ENCODE measurements at places on chromosomes 2 and 18.

DNA sequence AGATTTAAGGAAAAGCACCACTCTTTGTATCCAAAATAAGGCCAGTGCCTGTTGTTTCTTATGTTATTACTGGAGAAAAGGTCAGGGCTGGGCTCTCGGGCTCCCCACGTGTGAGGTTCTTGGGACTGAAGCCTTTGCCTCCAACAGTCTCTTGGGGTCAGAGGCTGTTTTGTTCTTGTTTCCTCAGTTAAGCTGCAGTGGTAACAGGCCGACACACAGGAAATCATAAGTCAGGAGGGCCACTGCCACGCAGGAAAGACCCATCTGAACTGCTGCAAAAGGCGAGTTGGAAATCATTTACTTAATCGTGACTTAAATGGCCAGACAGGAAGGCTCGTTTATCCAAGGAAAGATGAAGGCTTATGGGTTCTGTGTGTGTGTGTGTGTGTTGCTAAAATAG, 30.3 kb upstream of the IL37 start:
- no peak for DNase-seq

- DNase-seq: no peak
Observed at GRCh38 chr2:34280606-34281005, 681.5 kb upstream of the FAM98A start.

GRCh38 chr2:4618630-4619228, 915.4 kb downstream of the DCDC2C start:
- DNase-seq: no peak

DNA sequence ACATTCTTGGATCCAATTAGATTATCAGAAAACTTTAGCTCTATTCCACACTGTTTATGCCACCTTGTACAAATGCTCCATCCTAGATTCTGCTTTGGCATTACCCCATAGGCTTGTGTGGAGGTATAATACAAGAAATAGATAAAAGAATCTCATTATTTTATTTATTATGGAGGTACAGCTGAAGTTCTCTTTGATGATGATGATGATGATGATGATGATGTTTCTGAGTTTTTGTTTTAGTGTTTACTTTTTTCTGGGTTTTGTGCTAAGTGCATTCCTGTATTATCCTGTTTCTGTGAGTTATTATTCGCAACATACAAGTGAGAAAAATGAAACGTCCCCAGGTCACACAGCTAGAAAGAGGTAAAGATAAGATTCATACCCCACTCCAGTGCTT, 43.4 kb downstream of the ANXA4 start:
- no peak for DNase-seq

- DNase-seq: no peak
Observed at GRCh38 chr18:75858754-75859153, 431.3 kb upstream of the SMIM21 start.

DNA sequence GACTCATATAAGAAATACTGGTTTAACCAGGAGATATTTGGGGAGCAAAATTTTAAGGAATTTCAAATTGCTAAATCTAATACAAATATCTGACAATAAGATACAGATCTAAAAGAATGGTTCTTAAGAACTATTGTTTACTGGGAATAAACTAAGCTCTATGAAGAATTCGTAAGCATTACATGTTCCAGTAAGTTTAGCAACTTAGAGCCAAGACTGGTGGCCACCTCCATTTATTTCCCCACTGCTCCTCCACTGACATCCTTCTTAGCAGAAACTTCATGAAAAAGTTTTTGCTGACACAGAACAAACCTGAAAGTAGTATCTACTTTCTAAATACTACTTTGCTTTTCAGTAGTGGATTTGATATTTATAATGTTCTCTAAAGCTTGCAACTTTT, 83.0 kb downstream of the ACSL3 start:
- DNase-seq: no peak

DNA sequence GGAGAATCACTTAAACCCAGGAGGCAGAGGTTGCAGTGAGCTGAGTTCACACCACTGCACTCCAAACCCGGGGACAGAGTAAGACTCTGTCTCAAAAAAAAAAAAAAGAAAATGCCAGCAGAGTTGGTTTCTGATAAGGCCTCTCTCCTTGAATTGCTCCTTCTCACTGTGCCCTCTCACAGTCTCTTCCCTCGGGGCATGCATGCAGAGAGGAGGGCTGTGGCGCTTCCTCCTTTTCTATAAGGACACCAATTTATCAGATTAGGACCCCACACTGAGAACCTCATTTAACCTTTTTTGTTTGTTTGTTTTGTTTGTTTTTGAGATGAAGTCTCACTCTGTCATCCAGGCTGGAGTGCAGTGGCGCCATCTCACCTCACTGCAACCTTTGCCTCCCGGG, 110.5 kb downstream of the ZFP36L2 start:
- DNase-seq: no peak

DNA sequence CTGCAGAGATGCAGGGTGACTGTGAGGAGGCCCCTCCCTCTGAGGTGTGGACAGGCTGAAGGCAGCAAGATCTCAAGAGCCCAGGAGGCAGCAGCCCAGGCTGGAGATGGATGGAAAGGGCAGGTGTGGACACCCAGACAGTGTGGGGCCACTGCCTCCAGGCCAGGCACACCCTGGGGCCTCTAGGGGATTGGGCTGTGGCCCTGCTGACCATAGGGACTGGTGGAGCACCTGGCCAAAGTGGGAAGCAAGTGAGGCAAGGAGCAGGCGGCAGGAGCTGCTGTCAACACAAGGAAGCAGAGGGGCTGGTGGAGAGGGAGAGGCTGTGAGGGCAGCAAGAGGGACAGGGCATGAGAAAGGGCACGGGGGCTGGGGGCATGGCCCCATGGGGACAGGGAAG, 10.8 kb downstream of the SNED1 start:
- DNase-seq: no peak

GRCh38 chr2:238700117-238700457, 147.8 kb upstream of the TWIST2 start:
- no peak for DNase-seq

GRCh38 chr18:24189007-24189528, 50.2 kb downstream of the CABYR start:
- DNase-seq: no peak

DNA sequence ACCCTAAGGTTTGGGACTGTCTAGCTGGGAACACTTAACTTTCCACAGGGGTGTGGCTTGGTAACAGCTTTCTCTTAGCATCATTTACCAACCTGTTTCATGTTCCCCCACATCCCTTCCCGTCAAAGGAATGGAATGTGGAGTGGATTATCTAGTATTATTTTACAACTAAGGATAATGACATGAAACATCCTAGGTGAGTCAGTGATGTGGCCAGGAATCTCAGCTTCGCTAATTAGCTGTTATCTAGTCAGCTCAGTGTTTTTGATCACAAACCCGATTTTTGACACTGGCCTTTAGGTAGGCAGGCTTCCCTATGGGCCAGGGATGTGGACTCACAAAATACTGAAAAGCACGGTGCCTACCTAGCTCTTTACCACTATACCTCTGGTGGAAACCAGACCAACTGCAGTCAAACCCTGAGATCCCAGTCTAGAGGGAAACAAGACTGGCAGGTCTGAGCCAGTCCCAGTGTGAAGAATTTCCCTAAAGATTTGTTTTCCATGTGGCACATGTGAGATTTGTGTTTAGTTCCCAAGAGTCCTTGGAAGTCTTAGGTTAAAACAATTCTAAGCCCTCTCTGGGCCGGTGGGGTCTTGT, 2.8 kb upstream of the NRP2 start:
- DNase-seq: no peak

- DNase-seq: no peak
Observed at GRCh38 chr2:9451231-9451630, 23.1 kb upstream of the IAH1 start.

GRCh38 chr2:237904831-237905599, 45.6 kb downstream of the RAMP1 start:
- DNase-seq: no peak

GRCh38 chr2:162840598-162841246, 2.2 kb upstream of the KCNH7 start:
- DNase-seq: no peak

GRCh38 chr2:129744649-129745048, 234.8 kb upstream of the RAB6C start:
- no peak for DNase-seq

GRCh38 chr2:23586741-23587306, 201.8 kb downstream of the KLHL29 start:
- DNase-seq: no peak

DNA sequence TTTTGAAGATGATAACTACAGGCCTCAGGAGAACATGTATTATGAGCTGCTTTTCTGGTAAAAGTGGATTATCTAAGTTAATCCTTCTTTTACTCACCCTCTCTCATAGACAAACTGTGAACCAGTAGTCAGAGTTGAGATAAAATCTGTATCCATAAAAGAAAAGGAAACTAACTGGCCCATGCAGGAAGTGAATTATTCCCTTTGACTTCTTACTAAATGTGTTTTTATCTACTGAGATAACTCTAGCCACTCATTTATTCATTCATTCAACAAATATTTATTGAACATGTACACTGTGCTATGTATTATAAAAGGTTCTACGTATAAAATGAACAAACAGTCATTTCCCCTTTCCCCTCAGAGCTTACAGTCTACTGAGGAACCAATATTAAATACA, 10.0 kb downstream of the WDR35 start:
- DNase-seq: no peak

DNA sequence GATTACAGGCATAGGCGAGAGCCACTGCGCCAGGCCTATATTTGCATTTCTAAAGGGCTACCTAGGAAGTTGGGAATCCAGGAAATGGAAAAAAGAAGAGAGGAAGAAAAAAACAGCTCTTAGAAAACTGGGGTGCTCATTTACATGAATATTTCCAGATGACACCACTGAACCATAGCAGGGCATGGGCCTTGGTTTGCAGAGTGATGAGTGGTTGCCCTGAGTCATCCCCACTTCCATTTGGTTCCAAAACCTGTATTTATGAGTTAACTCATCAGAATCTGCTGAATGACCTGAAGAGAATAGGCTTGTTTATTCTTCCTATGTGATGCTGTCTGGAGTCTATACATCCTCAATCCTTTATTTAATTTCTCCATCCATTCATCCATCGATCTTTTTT, 36.2 kb downstream of the EHD3 start:
- DNase-seq: no peak

GRCh38 chr2:11411768-11412448, 54.1 kb downstream of the E2F6 start:
- DNase-seq: no peak

DNA sequence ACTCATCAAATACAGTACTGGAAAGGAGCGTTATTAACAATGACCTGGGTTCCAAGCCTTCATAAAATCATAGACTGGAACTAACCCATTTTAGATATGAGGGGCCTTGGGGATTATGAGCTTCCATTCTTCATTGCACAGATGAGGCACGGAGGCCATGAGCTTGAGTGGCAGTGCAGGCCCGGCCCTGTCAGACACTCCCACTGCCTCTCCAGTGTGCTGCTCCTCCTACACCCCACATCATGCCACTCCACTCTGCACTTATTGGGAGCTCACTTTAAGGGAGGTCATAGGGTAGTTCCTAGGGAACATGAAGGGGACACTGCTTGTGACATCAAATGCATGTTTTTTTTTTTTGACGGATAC, 77.9 kb downstream of the TSN start:
- no peak for DNase-seq

DNA sequence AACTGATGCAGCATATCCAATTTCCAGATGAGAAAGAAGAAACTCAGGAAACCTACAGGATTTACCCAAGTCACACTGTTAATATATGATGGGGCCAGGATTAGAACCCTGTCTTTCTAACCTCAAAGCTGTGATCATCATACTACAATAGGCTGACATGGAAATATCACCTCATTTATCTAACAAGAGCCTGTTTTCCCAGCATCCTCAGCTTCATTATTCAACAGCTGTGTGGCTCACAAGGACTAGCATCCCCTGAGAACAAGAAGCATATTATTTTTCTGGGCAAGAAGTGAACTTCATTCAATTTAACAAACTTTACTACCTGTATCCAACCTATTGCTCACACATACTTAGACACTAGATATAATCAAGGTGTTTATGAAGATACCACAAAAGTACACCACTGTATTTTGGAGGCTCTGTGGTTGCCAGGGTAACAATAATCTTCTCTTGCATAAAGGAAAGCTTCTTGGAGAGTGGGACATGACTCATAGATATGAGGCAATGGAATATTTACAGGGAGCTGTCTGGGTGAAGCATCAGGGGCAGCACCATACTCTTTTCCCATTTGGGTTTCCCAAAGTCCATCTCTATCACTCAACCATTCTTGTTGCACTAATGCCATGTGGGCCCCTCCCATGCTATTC, 218.2 kb downstream of the RAD51AP2 start:
- DNase-seq: no peak

DNA sequence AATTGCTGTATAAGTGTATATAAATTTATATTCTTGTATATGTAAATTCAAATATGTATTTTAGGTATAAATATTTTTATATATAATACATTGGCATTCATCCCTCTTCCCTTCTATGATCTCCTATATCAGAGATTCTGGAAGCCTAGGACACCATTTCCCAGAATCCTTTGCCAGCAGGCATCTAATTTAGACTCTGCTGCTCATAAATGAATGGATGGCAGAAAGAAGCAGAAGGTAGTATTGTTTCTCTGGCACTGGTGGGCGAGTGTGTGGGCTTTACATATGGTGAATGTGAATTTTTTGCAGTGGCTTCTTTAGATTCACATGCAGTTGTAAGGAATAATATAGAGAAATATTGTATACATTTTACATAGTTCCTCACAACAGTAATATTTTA, 215.2 kb upstream of the THSD7B start:
- DNase-seq: no peak

- no peak for DNase-seq
Observed at GRCh38 chr2:60855989-60856669, 25.2 kb upstream of the REL start.

DNA sequence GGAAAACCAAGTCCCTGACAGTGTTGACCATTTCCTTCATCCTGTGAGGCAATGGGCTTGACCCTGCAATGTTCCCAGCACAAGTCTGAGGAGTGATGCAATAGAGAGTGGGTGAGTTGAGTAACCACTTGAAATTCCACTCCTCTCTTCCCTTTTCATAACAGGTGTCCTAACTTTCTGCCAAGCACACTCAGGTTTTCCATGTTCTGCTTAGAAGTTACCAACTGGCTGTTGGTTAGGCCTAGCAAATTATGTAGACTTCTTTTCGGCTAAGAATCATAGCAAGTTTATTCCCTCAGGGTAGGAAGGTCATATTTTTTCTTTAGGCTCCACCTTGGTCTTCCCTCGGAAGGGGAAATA, 11.5 kb downstream of the GNLY start:
- DNase-seq: no peak

DNA sequence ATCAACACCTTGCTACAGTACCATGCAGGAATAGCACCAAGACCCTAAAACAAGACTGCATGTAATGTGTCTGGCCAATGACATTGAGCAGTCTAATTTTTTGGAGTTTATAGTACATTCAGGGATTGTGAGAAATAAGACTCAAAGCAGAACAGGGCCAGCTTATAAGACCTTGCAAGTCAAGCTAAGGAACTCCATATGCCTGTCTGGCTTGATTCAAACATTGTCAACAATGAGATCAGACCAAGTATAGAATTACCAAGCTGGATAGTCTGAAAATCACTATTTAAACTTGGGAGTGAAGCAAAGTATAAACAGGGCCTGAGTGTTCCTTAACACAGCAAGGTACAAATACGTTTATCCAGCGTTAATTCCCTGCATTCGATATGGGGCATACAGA, 370.9 kb downstream of the CNTNAP5 start:
- no peak for DNase-seq

GRCh38 chr2:190554357-190555006, 20.0 kb upstream of the NEMP2 start:
- no peak for DNase-seq

- no peak for DNase-seq
Observed at GRCh38 chr2:176056406-176056805, 27.4 kb downstream of the EVX2 start.

Measured in stimulated activated CD8-positive, alpha-beta memory T cell treated with anti-CD3 and anti-CD28 coated beads, Interleukin-4, amount 100 ng/mL, for 1 hour (primary cell).